Cardiac muscle cell (in vitro differentiated cells and primary cell): ENCODE measurements at places on chromosomes 11 and 22. TPM values are rescaled to one million over a fixed set of nuclear protein-coding genes. Genes with fewer than 3 reads are reported as not detected.

- no peaks in the 10 kb centered on the region for H3K27me3 ChIP-seq
- no peaks in the 10 kb centered on the region for H3K36me3 ChIP-seq
- no peak for DNase-seq
Observed at GRCh38 chr22:37285937-37286336, 3.6 kb downstream of the CYTH4 start.

GRCh38 chr11:57668434-57668782, 494 bp downstream of the ZDHHC5 start:
- peak overlapping the region; percentile 98 for H3K27ac ChIP-seq
- no peaks in the 10 kb centered on the region for H3K27me3 ChIP-seq
- peak overlapping the region; percentile 61 for H3K4me3 ChIP-seq
- DNase-seq: no peak
- H3K36me3 ChIP-seq: peaks cover 13% of the 10 kb centered on the region

- H3K4me3 ChIP-seq: no peak overlapping the region
- H3K36me3 ChIP-seq: no peaks in the 10 kb centered on the region
- no peak for DNase-seq
Observed at GRCh38 chr22:19277785-19278184, 13.7 kb downstream of the CLTCL1 start.

DNA sequence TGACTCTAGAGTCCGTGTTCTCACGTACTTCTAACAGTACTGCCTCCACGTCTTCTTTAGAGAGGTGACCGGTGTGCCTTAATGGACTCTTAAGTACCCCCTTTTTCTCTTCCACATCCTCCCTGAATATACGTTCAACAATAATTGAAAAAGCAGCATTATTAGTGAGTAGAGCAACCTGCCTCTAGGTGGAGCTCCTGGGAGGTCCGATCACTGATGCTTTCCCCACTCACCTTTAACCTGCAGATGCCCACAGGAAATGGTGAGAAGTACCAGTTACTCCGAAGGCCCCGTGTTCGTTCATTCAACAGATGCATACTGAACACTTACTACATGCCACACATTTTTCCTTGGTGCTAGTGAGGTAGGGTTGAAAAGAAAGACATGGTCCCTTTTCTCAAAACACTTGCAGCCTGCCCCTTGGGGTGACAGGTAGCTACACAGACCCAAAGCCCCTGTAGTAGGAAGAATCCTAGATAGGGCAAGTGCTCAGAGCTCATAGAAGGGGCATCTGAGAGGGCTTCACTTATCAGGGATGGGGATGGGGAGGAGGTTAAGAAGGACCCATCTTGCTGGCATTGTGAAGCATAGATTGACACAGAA, 72.7 kb downstream of the FEZ1 start:
- peak; percentile 30 for DNase-seq
- no peaks in the 10 kb centered on the region for H3K36me3 ChIP-seq
- H3K27me3 ChIP-seq: no peaks in the 10 kb centered on the region
- H3K27ac ChIP-seq: no peak overlapping the region
- no peak overlapping the region for H3K4me3 ChIP-seq

DNA sequence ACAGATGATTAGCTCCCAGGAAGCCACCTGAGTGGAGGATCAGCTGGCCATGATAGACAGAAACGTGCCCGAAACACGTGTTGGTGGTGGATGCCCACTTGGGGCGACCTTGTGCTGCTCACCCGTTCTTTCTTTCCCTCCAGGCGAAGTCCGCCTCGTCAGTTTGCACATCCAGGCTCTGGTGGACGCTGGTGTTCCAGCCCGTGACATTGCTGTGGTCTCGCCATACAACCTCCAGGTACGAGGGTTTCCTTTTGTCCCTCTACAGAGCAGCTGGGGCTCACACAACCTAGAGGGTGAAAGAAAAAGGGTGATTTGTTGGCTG, 30.6 kb downstream of the IGHMBP2 start:
- peaks cover 29% of the 10 kb centered on the region for H3K36me3 ChIP-seq
- no peak overlapping the region for H3K4me3 ChIP-seq
- no peak overlapping the region for H3K27ac ChIP-seq

DNA sequence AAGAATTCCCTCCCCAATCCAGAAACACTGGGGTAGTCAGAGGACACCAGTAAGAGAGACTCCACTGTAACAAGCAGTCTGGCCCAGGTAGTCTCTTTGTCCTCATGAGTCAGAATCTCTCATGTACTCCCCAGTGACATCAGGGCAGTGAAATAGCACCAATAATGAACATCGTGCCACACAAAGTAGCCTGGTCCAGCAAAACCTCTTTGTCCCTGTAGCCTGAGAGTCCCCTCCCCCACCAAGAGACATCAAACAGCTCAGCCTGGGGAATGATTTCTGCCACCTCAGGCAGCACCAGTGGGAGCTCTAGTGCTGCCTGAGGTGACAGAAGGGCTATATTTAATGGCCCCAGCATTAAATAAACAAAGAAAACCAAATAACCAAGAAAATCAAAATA, 88.1 kb downstream of the SBF2 start:
- peak; percentile 35 for DNase-seq
- no peaks in the 10 kb centered on the region for H3K27me3 ChIP-seq
- H3K4me1 ChIP-seq: peaks cover 18% of the 10 kb centered on the region
- no peak overlapping the region for H3K4me3 ChIP-seq

DNA sequence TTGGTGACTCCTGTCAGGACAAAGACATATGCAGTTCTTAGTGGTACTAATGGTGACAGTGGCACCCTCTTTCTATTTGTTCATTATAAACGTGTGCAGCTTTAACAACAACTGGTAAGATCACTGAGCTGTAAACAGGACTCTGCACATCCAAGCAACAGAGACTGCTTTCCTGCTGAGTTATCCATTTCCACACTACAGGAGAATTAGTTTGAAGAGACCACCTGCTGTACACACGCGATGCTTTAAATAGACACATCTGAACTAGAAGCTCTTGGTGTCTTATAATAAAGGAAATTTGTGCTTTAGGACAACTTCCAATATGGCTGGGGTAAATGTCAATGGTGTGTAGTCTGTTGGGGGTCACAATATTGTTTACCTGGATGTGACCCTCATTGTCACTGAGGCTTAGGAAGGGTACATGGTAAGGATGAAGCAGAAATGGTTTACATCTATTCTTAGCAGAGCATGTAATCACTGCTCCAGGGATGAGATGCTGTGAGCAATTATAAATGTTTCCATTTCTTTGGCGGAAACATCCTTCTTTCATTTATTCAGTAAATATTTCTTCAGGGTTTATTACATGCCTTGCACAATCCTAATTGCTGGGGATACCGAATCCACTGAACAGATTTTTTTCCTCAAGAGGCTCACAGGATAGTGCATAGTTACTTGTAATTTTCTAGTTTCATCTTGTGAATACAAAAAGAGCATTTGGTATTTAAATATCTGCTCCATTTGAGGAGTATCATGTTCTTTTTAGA, 354.0 kb upstream of the CCDC90B start:
- DNase-seq: no peak
- H3K27me3 ChIP-seq: no peaks in the 10 kb centered on the region
- no peak overlapping the region for H3K27ac ChIP-seq
- H3K36me3 ChIP-seq: no peaks in the 10 kb centered on the region
- H3K4me3 ChIP-seq: no peak overlapping the region

DNA sequence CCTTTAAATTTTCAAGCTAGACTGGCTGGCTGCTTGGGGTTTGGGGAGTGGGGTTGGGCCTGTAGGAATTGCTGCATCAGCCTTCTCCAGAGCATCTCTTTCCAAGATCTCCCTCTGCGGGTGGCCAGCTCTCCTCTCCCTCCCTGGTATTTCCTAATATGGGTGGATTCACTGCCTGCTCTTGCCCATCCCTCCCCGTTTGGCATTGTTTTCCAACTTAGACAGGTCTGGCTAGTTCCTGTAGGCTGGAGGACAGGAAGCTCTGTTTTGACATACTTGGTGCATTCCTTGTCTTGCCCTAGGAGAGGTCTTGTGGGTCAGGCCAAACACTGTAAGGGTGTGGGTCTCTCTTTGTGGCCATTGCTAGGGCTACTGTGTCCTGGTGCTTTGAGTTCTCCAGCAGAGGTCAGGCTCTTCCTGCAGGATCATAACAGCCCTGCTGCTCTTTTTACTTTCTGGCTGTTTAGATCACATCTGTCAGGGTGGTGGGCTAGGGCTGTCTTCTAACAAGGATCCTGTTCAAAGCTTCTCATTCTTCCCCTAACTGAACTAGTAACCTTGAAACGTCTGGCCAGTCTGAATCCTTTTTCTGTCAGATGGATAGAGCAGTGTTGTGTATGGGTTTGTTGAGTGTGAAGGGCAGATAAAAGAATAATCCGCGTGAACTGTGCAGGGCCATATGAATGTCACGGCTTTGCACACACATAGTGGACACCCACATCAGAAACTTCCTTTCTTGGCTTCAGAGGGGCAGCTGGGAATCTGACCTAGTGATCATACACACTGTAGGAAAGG, 18.3 kb upstream of the MICALL1 start:
- H3K4me1 ChIP-seq: no peaks in the 10 kb centered on the region
- H3K27me3 ChIP-seq: no peaks in the 10 kb centered on the region
- peak overlapping the region; percentile 60 for H3K27ac ChIP-seq
- peaks cover 17% of the 10 kb centered on the region for H3K36me3 ChIP-seq

DNA sequence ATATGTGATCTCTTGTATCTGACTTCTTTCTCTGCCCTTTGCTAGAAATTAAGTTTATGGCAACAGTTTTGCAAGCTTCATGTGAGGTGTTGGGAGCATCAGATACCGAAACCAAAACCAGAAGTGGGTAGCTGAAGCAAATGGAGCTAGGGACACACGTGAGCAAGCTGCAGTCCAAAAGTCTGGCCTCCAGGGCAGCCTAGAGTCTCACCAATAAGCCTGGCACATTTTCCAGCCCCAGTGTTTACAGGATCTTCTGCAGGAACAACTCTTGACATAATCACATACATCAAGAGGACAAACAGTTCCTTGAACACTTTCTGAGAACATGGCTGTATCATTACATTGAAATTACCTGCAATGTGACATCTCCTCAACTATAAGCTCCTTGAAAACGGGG, 114.1 kb downstream of the LARGE1 start:
- no peak overlapping the region for H3K27ac ChIP-seq
- H3K27me3 ChIP-seq: no peaks in the 10 kb centered on the region
- no peak for DNase-seq

DNA sequence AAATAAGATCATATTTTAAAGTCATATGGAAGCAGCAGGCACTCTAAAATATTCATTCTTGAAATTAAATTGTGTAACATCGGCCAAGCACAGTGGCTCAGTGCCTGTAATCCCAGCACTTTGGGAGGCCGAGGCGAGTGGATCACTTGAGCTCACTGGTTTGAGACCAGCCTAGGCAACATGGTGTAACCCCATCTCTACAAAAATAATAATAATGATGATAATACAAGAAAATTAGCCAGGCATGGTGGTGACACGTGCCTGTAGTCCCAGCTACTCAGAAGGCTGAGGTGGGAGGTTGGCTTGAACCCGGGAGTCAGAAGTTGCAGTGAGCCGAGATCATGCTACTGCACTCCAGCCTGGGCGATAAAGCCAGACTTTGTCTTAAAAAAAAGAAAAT, 77.4 kb downstream of the TRIM29 start:
- no peak overlapping the region for H3K27ac ChIP-seq
- H3K27me3 ChIP-seq: no peaks in the 10 kb centered on the region
- no peak overlapping the region for H3K4me3 ChIP-seq
- H3K36me3 ChIP-seq: no peaks in the 10 kb centered on the region
- no peaks in the 10 kb centered on the region for H3K4me1 ChIP-seq

GRCh38 chr11:110366291-110366690, 63.5 kb upstream of the FDX1 start:
- H3K27me3 ChIP-seq: no peaks in the 10 kb centered on the region
- peak overlapping the region; percentile 83 for H3K27ac ChIP-seq
- DNase-seq: peak; percentile 67
- H3K4me1 ChIP-seq: peaks cover 18% of the 10 kb centered on the region

- no peak for DNase-seq
- H3K4me1 ChIP-seq: peaks cover 11% of the 10 kb centered on the region
- H3K4me3 ChIP-seq: no peak overlapping the region
- H3K36me3 ChIP-seq: no peaks in the 10 kb centered on the region
- H3K27me3 ChIP-seq: no peaks in the 10 kb centered on the region
Observed at GRCh38 chr11:102006835-102007566, 40.2 kb upstream of the CFAP300 start.

DNA sequence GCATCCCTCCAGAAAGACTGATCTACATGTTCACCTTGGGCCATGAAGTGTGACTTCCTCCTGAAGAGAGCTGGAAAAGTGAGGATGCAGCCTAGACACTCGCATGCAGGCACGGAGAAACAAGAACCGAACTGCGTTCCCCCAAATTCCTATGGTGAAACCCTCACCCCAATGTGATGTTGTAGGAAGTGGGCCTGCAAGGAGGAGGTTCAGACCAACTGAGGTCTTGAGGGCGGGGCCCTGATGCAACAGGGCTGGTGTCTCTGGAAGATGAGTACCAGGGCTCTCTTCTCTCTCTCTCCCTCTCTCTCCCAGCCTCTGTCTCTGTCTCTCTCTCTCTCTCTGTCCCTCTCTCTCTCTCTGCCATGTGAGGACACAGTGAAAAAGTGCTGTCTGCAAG, 501.1 kb downstream of the BRD1 start:
- H3K27me3 ChIP-seq: no peaks in the 10 kb centered on the region
- no peaks in the 10 kb centered on the region for H3K36me3 ChIP-seq
- no peak overlapping the region for H3K4me3 ChIP-seq
- no peak overlapping the region for H3K27ac ChIP-seq
- no peaks in the 10 kb centered on the region for H3K4me1 ChIP-seq

GRCh38 chr11:78112582-78113275, 26.7 kb downstream of the ALG8 start:
- no peaks in the 10 kb centered on the region for H3K4me1 ChIP-seq
- H3K36me3 ChIP-seq: peaks cover 24% of the 10 kb centered on the region
- no peak for DNase-seq
- no peaks in the 10 kb centered on the region for H3K27me3 ChIP-seq
- H3K27ac ChIP-seq: no peak overlapping the region
- H3K4me3 ChIP-seq: no peak overlapping the region

GRCh38 chr11:73249304-73249703, 22.8 kb upstream of the P2RY6 start:
- H3K4me3 ChIP-seq: no peak overlapping the region
- no peaks in the 10 kb centered on the region for H3K36me3 ChIP-seq
- peaks cover 16% of the 10 kb centered on the region for H3K27me3 ChIP-seq
- no peak for DNase-seq
- H3K4me1 ChIP-seq: peaks cover 9% of the 10 kb centered on the region

DNA sequence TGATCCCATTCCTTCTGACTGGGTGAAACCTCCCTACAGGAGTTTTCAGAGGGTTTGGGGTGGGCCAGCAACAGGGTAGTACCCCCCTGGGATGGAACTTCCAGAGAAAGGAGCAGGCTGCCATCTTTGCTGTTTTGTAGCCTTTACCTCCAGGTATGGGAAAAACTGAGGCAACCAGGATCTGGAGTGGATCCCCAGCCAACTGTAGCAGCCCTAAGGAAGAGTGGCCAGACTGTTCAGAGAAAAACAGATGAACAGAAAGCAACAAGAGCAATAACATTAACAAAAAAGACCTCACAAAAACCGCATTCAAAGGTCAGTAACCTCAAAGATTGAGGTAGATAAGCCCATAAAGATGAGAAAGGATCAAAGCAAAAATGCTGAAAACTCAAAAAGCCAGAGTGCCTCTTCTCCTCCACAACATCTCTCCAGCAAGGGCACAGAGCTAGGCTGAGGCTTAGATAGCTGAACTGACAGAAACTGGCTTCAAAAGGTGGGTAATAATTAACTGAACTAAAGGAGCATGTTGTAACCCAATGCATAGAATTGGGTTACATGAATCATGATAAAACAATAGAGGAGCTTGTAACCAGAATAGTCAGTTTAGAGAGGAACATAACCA, 1288.6 kb upstream of the CNTN5 start:
- DNase-seq: no peak
- H3K27ac ChIP-seq: no peak overlapping the region
- no peaks in the 10 kb centered on the region for H3K36me3 ChIP-seq
- H3K27me3 ChIP-seq: no peaks in the 10 kb centered on the region
- no peaks in the 10 kb centered on the region for H3K4me1 ChIP-seq

The SCGB1D4 gene
- total RNA-seq: not detected in 2 replicates

The CASP1 gene
- total RNA-seq: not detected in 2 replicates

The OR51B2 gene
- total RNA-seq: 1.6 TPM in 1 of 2 replicates, not detected in the other

The APOL3 gene
- not detected in 2 replicates for total RNA-seq

The C22orf42 gene
- not detected in 2 replicates for total RNA-seq

The H19 gene
- total RNA-seq: 262 and 316 TPM in 2 replicates

The RHOD gene
- 48.5 and 71.7 TPM in 2 replicates for total RNA-seq

The RAPSN gene
- not detected in 2 replicates for total RNA-seq
